Activated CD4-positive, alpha-beta T cell treated with anti-CD3 and anti-CD28 coated beads for 24 hours (primary cell): ENCODE measurements at places on chromosomes 2 and 18.

DNA sequence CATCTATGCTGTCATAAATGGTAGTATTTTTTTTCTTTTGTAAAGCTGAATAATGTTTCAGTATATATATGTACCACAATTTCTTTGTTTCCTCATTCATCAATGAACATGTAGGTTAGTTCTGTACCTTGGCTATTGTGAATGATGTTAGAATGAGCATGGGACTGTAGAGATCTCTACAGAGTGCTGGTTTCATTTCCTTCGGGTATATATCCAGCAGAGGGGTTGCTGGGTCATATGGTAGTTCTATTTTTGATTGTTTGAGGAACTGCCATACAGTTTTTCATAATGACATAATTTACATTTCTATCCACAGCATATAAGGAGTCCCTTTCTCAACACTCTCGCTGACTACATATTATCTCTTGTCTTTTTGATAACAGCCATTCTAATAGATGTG lies 243.5 kb downstream of the CDH7 start:
- no peak for DNase-seq

GRCh38 chr2:61905372-61906185 lies at the start of gene COMMD1:
Gene COMMD1, plus strand, starts transcription at chr2:61905674. Its CDS starts 5 bp downstream, at chr2:61905679.
- peak; percentile 72 for DNase-seq

DNA sequence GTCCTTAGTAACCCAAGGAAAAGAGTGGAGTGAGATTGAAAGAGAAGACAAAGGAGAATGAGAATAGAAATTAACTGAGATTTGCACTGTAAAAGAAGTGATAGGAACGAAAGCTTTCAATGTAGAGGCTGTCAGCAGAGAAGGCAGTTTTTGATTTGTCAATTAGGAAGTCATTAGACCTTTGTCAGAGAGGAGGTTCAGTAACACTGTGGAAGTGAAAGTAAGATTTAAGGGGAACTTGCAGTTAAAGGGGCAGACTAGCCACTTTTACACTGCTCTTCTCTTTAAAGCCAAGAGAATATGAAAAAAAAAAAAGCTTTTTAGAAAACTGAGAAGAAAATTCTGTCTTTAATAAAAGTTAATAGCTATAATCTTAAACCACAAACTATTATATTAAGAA lies 11.5 kb upstream of the KYNU start:
- no peak for DNase-seq

GRCh38 chr2:184141866-184142265 lies 456.5 kb upstream of the ZNF804A start:
- no peak for DNase-seq

DNA sequence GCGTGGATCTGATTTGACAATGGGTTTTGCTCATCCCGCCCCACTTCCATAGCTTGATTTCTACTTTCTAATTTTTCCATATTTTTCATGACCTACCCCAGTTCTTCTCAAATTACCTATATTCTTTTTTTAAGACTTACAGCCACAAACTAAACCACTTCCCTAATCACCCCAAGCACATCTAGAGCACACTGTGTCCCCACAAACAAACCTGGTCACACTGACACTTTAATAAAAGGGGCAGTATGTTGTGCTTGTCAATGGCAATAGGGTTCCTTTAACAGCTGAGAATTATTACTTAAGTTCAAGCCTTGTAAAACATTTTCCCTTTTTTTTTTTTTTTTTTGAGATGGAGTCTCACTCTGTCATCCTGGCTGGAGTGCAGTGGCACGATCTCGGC lies 47.1 kb downstream of the MREG start:
- DNase-seq = no peak

DNA sequence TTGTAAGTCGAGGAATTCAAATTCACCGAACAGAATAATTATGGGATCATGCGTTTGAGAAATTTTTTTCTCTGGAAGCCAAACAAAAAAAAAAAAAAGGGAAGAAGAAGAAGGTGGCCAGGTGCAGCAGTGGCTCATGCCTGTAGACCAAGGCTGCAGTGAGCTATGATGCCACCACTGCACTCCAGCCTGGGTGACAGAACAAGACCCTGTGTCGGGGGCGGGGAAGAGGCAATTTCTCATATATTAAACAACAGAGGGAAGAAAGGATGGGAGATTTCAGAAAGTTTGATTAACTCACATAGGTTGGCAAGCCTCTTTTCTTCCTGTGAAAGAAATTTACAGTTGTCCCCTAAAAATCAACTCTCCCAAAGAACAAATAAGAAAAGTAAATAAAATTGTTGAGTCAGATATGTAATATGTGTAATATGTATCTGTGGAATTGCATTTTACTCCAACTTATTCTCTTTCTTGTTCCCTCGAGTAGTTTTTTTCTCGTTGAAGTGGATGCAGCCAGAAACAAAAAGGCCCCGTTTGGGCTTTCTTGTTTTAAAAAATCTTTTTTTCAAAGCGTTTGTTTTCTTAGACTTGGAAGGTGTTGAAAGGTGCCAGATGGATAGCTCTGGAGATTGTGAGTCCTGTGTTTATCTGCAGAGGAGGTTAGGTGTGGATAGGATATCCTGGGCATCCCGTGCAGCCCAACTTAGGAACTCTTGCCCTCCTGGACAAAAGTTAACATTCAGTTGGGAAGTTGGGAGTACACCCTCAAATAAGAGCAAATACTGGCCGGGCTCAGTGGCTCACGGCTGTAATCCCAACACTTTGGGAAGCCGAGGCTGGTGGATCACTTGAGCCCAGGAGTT lies 25.4 kb upstream of the FMNL2 start:
- no peak for DNase-seq

GRCh38 chr2:157261199-157261782 lies 3.8 kb downstream of the GALNT5 start:
- peak; percentile 54 for DNase-seq

GRCh38 chr18:9858642-9859041 lies 27.1 kb upstream of the TXNDC2 start:
- DNase-seq = no peak

DNA sequence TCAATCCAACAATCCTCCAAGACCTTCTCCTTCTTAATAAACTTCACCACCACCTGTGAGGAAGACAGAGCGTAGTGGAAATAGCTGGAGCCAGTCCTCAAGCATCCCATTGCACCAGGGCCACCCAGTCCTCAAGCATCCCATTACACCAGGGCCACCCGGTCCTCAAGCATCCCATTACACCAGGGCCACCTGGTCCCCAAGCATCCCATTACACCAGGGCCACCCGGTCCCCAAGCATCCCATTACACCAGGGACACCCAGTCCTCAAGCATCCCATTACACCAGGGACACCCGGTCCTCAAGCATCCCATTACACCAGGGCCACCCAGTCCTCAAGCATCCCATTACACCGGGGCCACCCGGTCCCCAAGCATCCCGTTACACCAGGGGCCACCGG lies 13.3 kb upstream of the MTERF4 start:
- no peak for DNase-seq

- no peak for DNase-seq
Measured at GRCh38 chr2:47344890-47345589, 57.9 kb upstream of the MSH2 start.

DNA sequence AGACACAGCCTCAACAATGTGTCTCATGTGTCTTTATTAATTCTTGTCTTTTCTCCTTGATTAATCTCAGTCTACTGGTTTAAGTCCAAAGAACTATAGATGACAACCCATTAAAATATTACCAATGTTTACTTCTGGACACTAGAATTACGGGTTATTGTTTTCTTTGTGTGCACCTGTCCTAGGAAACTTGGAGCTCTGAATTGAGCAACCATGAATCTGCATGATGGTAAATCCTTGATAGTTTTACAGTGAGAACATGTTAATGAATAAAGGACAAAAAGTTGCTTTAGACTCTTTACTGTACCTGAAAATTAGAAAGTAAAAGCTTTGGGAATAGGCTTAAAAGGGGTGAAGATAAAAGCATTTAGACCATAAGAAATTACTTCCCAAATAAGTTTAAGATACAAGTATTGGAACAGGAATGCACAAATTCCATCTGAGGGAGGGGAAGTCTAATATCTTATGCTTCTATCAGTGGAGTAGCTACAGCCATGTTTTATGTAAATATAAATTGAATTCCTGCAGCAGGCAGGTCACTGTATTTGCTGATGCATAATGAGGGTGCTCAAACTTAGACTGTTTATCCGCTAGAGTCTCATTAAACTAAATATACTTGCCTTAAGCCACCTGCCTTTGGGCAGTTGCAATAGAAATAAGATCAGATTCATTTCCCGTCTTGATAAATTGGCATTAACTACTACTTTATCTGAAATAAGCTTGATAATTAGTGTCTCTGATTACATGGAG lies 603.7 kb upstream of the GCFC2 start:
- no peak for DNase-seq

GRCh38 chr2:218882866-218883366 lies 2.3 kb downstream of the WNT10A start:
- no peak for DNase-seq

- no peak for DNase-seq
Measured at GRCh38 chr18:21513292-21513691, 87.2 kb downstream of the ESCO1 start.

DNA sequence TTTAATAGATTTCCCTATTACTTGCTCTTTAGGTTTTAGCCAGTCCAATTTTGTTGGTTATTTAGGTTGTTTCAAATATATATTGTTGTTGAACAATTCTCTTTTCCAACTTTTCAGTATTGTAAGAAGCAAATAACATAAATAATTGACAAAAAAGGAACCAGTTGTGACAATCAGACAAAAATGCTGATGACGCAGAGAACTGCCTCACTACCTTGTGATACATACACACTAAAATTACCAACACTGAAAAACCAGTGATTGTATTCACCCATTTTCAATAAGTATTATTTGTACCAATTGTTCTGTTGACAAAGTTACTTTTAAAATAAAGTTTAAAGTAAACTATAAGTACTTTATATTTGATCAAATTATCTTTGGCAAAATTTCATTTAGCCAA lies 43.1 kb upstream of the NABP1 start:
- DNase-seq = no peak

DNA sequence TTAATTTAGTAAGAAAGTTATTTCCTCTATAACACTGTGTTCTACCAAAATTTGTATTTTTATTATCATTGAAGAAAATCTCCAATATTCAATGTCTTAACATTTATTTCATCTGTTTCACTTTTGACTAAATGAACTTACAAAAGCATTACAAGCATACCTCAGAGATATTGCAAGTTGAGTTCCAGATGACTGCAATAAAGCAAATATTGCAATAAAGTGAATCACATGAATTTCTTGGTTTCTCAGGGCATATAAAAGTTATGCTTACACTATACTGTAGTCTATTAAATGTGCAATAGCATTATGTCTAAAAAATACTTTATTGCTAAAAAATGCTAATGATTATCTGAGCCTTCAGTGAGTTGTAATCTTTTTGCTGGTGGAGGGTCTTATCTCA lies 78.3 kb downstream of the TTC32 start:
- no peak for DNase-seq

DNA sequence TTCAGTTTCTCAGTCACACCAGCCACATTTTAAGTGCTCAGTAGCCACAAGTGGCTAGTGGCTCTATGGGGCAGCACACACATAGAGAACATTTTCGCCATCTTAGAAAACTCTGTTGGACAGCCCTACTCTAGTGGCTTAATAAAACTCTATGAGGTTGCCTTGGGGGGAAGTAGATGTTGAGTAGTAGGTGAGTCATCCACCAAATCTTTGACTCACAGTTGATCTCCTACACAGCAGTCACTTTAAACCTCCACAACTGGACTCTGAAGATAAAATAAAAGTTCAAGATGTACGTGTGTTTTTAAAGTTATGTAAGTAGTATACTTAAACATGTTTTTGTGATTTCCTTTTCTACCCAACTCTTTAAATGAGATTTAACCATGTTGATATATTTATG lies 379.0 kb downstream of the SETBP1 start:
- DNase-seq = no peak

GRCh38 chr2:31877008-31877407 lies 133.8 kb downstream of the MEMO1 start:
- no peak for DNase-seq

DNA sequence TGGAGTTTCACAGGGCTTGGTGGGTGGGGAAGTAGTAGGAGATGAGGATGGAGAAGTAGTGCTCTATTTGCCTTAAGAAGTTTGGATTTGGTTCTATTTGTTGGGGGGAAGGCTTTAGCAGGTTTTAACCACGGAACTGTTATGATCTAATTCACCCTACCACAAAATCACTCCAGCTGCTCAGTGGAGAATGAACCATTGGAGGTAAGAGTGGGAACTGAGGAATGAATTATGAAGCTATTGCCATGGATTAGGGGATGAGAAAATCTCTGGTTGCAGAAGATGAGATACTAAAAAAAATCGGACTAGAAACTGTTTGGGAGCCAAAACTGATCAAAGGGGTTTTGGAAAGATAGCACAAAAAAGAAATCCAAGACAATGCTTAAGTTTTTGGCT lies 488.9 kb downstream of the DLGAP1 start:
- no peak for DNase-seq

- DNase-seq = no peak
Measured at GRCh38 chr2:9772999-9773902, 70.0 kb upstream of the TAF1B start.

DNA sequence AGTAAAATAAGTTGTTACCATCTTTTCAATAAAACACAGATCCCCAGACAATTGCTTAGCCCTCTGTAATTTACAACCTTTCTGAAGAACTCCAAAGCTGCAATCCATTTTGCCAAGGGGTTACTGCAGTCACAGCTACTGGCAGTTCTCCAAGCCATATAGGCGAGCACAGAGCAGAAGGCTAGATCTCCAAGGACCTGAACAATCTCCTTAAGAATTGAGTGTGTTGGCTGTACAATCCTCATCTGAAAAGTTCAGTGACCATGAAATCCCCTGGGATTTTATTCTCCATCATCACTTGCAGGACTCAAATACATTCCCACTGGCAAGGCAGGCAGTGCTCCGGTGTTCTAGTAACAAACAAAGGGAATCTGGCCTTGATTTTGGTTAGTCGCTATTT lies 103.9 kb upstream of the LRP1B start:
- no peak for DNase-seq

GRCh38 chr2:66331176-66331575 lies 103.7 kb upstream of the MEIS1 start:
- no peak for DNase-seq

DNA sequence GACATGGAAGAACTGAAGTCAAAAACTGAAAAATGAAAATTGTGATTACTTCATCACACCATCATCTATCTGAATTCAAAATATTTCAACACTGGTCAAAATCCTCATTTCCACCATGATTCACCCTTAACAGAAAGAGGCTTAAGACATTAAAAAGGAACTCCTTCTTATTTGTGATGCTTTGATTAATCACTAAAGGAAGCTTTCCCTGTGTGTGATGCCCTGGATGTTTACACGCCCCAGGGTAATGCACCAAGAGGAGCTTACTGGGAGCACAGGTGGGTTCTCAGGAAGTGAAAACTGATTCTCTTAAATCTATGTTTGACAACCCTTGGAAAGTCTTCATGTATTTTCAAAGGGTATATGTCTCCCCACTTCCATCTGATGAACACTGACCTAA lies 11.5 kb downstream of the GRB14 start:
- DNase-seq = no peak
